ENCODE measurements at places on chromosomes 16 and 17.

- DNase-seq: no peak
These were observed 39.6 kb upstream of the PLCG2 start for GRCh38 chr16:81739503-81739902.

- no peak for DNase-seq
These were observed 544.8 kb upstream of the EEF2KMT start for GRCh38 chr16:5642436-5642835.

DNA sequence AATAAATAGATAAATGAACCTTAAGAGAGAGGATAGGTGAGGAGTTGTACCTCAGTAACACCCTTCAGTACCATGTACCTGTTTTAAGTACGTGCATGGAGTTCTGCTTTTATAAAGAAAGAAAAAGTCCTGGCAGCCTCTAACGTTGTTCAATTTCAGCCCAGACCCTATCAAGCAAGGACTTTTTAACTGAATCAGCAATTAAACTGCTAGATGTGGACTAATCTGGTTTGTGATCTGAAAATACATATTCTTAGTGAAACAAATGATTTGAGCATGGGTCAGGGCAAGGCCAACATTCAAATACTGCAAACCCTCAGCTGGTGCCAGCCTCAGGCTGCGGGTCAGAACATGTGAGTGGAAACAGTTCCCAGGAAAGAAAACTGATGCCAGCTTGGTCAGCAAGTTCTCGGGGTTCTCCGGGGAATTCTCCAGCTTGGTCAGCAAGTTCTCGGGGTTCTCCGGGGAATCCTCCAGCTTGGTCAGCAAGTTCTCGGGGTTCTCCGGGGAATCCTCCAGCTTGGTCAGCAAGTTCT is 84.5 kb downstream of the MRM3 start:
- no peak for DNase-seq

DNA sequence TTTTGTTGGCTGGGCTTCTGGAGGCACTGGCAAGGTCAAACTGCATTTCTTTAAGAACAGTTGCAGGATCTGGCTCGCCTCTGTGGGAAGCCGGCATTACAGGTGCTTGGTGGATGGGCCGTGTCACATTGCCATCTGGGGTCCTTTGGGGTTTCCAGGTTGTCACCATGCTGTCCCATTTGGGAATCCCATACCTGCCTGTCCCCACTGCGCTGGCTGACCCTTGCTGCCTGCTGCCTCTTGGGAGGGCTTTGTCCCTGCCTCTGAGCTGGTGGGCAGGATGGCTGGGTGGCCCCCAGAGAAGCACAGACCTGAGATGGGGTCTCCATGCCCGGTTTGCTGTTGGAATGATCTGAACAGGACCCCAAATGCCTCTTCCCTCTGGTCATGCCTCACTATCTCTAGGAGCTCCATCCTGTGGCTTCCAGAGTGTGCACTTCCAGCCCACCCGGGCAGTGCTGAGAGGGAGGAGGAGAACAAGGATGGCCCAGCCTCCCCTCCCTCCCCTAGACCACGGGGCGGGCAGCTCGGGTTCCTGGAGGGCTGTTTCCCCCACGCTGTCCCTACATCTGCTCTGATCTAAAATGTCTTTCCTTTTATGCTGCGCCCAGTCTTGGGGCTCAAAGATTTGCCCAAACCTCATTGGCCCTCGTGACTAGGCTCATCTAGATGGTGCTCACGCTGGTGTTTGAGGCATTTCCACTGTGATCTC is 28.0 kb downstream of the OR1D5 start:
- no peak for DNase-seq

- DNase-seq: no peak
These were observed 50.1 kb downstream of the TOM1L2 start for GRCh38 chr17:17922070-17922614.

All from sciatic nerve (tissue), 2 donors.